NCI-H2029 treated with DMSO at 0.1 percent for 48 hours (cell line): ENCODE measurements at places on chromosomes 4 and X.

DNA sequence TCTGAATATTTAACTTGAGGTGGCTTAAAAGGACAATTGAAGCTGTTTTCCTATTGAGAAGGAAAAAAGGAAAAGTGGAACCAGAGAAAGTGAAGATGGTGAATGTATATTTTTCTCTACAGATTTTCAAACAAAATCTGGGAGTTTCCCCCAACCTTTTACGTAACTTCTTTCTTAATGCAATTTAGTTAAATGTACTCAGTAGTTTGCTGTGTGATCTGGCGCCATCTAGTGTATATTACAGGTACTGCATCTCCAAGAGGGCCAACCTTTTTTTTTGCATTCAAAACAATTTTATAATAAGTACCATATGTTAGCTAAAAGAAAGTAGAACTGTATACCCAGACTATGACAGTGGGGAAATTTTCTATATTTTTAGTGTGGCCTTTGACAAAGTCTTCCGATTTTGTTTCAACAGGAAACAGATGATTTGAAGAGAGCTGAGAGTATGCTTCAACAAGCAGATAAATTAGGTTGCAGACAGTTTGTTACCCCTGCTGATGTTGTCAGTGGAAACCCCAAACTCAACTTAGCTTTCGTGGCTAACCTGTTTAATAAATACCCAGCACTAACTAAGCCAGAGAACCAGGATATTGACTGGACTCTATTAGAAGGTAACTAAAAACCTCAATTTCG lies 82.0 kb downstream of the PLS3 start:
- peak; percentile 5 for DNase-seq

DNA sequence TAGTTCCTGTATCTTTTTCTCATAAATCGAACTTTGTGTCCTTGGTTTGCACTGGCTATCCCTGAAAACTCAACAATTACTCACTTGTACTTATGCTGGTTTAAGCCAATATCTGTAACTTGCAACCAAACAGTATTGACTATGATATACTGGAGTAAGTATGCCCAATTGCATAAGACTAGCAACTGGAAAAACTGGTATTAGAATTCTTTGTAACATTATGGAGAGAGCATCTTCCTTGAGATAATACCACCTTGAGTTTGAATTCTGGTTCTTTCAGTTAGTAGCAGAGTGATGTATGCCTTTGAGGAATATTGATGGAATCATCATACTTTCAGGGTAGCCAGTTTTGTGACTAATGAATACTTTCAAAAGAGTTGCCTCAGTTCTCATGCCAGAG lies 28.1 kb downstream of the BMP3 start:
- no peak for DNase-seq

- no peak for DNase-seq
Measured at GRCh38 chrX:49972328-49972860, 50.0 kb downstream of the CLCN5 start.

DNA sequence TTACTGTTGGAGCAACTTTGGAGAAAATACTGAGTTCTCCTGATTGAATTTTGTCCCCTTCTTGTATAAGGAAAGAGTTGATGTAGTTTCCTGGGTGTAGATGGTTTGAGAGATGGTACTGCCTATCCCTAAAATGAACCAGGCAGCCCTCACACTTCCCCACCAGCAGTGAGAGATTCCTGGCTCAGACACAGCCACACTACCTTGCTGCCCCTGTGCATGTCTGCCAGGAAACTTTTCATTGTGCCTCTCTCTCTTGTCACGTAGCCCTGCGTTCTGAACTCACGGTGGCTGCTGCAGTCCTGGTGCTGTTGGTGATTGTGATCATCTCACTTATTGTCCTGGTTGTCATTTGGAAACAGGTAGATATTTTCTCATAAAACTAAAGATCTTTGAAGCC lies 45.2 kb downstream of the PDGFRA start:
- no peak for DNase-seq

- no peak for DNase-seq
Measured at GRCh38 chrX:103360092-103360491, 3.8 kb downstream of the TCEAL9 start.

GRCh38 chrX:31854716-31855115 lies 782.9 kb upstream of the FTHL17 start:
- DNase-seq, result no peak

DNA sequence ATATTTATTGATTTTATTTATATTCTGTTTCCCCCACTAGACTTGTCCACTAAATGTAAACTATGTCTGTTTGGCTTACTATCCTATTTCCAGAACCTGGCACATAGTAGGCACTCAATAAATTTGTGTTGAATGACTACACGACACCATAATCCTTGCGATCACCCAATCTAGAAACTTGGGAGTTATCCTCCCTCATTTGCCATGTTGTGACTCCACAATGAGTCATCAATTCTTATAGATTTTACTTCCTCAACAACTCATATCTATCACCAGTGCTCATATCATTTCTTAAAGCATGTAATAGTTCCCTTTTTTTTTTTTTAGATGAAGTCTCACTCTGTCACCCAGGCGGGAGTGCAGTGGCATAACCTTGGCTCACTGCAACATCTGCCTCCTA lies 39.9 kb upstream of the VAMP7 start:
- DNase-seq, result no peak

DNA sequence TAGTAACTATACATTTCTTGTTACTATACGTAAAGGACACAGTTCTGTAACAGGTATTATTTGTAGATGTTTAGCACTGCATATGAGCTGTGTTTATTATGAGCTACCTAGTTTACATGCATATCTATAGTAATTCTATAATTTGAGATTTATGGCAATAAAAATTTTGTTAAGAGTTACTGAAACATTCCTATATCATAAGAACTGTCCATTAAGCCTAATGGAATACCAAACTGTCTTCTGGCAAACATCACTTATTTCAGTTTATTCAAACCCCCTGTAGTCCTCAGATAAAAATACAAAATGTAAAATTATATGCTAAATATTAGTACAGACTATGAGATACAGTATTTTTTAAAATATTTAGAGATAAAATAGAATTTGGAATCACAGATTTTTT lies 205.2 kb downstream of the ADGRL3 start:
- no peak for DNase-seq

- no peak for DNase-seq
Measured at GRCh38 chrX:46713672-46714490, 45.0 kb downstream of the SLC9A7 start.

DNA sequence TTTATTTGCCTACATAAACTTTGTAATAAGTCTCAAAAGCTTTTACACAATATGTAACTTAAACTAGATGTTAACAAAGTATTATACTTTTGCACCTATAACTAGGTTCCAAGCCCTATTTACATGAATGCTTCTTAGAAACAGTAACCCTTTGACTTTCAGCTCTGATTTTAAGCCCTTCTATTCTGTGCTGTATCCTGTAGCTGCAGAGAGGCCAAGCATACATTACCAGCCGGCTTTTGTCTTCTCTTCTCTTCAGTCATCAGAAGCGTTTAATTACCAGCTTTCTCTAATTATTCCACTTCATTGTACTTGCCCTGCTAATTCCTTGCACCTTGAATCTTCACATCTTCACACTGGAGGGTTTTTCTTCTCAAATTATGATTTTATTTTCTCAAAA lies 403.1 kb downstream of the PDGFC start:
- DNase-seq, result no peak

DNA sequence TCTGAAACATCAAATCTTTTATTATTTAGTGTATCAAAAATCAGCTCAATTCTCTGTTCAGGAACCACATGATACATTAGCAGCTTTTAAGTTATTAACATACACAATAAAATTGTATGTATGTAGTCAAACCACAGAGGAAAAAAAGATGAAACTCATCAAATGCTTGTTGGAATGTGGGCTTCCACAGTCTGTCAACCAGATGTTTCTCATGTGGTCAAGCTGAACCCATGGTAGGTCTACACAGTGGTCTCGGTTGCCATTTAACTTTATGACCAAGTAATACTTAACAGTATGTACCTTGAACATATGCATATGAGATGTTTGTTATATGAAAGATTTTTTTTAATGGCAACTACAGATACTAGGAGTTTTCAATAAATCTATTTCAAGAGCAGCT lies 427.8 kb downstream of the IL15 start:
- no peak for DNase-seq

- no peak for DNase-seq
Measured at GRCh38 chr4:86481440-86481839, 112.7 kb upstream of the PTPN13 start.

GRCh38 chr4:65538571-65538970 lies 131.7 kb downstream of the EPHA5 start:
- DNase-seq, result no peak

DNA sequence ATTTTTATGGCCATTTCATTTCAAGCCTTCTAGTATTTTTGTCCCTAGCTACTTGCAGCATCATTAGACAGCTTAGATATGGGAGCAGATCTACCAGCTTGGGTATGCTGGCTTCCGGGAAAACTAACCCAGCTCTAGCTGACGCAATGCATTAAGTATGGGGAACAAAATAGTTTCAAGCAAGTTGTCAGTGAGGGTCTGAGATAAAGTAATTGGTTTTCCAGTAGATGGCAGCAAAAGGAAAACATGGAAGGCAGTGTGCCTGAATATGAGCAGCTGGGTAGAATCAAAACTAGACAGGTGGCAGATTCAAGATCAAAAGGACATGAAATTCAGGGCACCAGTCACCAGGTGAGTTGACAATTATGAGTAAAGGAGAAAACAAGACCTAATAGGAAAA lies 340.9 kb upstream of the CTSO start:
- no peak for DNase-seq

DNA sequence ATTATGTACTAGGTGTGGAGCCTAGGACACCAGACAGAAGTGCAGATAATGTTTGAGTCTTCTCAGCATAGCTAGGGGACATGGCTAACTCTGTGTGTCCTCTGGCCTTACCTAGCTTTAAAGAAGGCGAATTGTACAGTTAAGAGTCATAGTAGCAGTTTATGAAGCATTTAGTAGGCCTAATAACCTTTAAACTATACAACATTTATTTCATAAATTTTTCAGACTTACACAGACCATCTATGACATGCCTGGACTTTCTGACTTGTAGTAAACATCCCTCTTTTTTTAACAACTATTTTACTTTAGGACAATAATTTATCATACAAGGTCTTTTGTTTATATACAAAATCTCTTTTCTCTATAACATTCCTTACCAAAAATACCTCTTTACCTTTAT lies 37.4 kb downstream of the ETNPPL start:
- no peak for DNase-seq

- DNase-seq, result no peak
Measured at GRCh38 chr4:47368211-47368610, 95.3 kb downstream of the COMMD8 start.

DNA sequence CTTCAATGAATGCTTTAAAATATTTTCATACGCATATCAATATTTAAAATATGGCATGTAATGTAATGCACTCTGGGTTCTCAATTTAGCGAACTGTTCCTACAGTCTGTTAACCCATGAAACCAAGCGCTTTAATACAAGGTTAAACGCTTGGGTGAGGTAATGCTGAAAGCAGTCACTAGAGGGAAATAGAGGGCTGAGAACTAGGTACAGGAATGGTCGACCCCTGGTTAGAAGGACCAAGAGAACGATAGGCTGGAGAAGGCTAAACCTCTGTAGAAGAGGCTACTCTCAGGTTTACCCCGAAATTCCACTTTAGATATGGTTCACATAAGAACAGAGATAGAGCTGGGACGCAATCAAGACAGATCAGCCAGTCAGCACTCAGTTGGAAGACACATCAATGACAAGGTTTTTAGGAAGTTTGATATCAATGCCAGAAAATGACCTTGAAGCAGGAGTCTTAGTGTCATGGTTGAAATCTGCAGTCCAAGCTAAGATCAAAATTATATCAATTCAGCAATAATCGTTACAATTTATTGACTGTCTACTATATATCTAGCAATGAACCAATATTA lies 26.9 kb downstream of the ARSJ start:
- DNase-seq, result peak; percentile 24

DNA sequence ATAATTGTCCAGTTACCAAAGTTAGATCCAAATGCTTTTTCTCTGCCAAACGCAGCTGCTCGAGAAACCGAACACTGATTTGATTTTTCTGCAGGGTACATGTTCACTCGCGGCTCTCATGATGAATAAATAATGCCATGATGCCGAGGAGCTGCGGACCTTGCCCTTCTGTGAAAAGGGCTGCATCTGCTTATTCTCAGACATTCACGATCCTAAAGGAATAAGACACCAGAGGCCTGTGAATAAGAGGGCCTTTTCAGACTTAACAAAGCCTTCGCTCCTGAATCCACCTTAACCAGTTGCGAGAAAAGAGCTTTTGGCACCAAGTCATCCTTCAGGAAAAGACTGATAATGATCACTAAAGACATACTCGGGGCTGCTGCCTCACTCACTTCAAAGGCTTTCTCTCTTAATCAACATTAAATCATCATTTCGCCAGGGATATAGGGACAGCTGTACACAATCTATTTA lies 147.5 kb downstream of the FBXO8 start:
- DNase-seq, result no peak

DNA sequence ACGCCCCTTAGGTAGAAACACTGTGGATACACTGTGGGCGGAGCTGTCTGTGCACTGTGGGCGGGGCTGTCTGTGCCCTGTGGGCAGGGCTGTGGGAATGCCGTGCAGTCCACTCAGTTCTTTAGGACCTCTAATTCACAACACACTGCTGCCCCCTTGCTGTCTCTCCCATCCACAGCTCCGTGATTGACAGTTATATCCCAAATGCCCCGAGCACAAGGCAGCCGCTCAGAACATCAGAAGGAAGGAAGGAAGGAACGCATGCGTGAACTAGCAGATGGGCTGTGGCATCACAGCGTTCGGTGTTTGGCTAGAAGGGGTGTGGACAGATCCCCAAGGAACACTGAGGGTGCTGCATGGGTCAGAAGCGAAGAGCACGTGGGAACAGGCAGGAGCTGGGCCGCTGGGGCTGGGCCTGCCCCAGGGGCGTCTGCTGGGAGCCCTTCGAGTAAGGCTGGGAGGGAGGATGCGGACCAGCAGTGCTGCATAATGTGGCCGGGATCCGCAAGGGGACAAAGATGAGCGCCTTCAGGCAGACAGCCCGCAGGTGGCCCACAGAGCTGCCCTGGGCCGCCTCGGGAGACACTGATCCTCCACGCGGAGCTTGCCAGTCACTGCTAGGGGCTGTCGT lies 29.8 kb downstream of the ACOX3 start:
- no peak for DNase-seq

DNA sequence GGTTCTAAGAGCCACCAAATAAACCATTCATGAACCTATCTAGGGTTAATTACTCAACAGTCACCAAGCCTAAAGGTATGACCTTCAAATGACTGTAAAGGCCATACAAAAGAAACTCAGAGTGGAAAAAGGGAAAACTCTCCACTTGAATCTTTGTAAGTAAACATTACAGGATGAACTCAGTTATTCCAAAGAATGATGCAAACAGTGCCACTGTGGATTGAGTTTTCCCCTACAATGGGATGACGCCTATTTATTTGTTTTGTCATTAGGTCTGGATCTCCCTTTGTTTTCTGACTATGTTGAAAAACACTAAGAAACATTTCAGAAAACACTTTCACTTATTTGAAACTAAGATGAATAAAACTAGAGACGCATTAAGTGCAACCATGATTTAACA lies 12.7 kb downstream of the NUDT6 start:
- no peak for DNase-seq

- no peak for DNase-seq
Measured at GRCh38 chrX:76064825-76065224, 108.0 kb upstream of the PBDC1 start.

GRCh38 chr4:149857446-149857845 lies 41.8 kb upstream of the IQCM start:
- DNase-seq, result no peak

GRCh38 chr4:184280591-184281071 lies 63.0 kb upstream of the ENPP6 start:
- DNase-seq, result no peak
